Activated T-cell treated with anti-CD3 and anti-CD28 coated beads, Interleukin-2, amount 50 U/mL, for 4 hours (primary cell): ENCODE measurements at places on chromosomes 6 and 20. TPM values are rescaled to one million over a fixed set of nuclear protein-coding genes. Genes with fewer than 3 reads are reported as not detected.

GRCh38 chr6:33116417-33116816, 40.6 kb downstream of the HLA-DPB1 start:
- DNase-seq, result no peak

DNA sequence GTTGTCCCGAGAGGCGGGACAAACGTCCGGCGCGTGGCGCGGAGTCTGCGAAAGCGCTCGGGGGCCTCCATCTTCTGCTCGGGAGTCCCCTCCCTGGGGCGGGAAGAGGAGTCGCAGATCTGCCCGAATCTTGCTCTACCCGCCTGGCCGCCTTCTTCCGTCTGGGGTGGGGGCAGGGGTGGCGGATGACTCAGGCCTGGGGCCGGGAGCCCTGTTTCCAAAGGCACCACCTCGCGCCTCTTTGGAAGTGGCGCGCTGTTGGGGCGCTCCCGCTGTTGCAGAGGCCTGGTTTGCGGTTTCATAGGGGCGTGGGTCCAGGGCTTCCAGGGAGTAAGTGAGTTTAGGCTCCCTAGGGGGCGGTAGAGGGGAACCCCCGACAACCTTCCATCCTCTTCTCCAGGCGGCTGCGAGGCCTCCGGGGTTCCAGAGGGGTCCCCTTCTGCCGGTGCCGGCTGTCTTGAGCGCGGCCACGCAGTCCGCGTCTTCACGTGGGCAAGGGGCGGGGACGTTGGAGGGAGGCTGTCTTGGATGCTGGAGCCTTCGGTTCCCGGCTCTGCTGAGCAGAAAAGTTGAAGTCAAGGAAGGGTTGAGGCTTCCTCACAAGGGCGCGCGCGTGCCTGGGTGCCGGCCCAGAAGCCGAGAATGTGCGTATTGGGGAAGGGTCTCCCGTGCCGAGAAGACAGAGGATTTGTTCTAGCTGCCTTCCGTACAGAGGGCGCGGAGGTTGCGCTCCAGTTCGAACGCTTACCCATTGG, 2.6 kb upstream of the TFAP2C start:
- no peak for DNase-seq

DNA sequence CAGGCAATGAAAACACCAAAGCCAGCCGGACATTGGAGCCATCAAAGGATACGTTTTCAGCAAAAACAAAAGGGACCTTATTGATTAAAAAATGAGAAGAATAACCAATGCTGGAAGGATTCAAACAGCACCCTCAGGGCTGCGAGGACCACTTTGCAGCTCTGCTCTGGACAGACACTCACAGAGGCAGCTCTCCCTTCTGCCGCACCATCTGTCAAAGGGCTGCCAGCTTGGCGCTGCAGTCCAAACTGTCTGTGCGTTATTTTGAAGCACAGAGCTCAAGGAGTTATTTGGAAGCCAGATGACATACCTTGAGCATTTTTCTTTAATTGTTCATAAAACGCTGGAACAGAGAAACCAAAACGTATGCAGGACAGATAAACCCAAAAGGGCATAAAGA, 85.2 kb downstream of the KIF16B start:
- DNase-seq, result no peak

GRCh38 chr6:21831521-21832291, 238.2 kb downstream of the SOX4 start:
- DNase-seq, result no peak

DNA sequence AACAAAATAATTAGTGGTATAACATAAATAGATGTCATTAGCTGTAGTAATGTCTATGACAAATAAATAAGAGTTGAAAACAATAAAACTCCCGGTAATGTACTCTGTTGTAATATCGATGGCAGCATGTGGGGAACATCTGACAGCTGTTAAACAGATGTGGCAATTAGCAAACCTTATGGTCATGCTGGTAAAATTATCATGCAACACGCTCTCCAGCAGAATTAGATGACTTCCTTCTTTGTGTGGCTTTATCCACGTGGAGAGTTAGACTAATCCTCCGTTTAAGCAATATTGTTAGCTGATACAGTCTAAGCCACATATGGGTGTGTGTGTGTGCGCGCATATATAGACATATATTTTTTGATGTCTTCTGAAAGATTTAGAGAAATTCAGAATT, 77.7 kb upstream of the ZFP64 start:
- DNase-seq, result no peak

- no peak for DNase-seq
These were observed 136.1 kb downstream of the INSM1 start for GRCh38 chr20:20503777-20504530.

GRCh38 chr6:169028343-169028742, 225.3 kb downstream of the THBS2 start:
- DNase-seq, result no peak

- DNase-seq, result no peak
These were observed 675.8 kb downstream of the HACE1 start for GRCh38 chr6:104183816-104184435.

- no peak for DNase-seq
These were observed 11.4 kb downstream of the ZC3H12D start for GRCh38 chr6:149473080-149474052.

DNA sequence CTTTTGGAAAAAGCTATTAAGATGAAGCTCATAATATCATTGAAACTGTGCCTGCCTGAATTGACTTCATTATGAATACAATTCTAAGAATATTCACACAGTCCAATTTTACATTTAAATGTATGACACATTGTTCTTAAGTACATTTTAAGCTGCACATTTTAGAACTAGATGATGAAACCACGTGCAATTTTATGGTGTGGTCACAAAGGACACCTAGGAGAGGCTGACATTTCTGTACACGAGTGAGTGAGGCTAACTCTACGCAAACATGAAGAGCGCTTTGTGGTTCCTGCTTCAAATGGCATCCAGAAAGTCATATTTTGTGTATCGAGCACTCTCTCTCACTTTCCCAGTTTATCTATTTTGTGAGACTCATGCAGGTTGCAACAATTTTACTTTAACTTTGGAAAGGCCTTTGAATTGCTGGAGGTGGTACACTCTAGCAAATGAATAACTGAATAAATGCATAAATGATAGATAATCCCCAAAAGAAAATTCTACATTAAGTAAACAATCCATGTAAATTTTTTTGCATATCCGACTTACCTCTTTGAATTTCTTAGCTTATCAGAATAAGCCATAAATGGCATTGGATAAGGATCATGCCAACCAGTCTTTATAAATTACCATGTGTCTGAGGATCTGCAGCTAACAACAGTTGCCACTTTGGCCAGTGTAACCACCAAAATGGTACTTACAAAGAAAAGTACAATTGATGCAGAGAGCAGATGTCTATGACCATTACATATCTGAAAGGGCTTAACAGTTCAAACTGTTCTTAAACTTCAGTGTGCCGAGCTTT, 97.3 kb downstream of the NRSN1 start:
- no peak for DNase-seq

GRCh38 chr20:49965781-49966305, 16.9 kb upstream of the SNAI1 start:
- no peak for DNase-seq

GRCh38 chr6:53273370-53273769, 75.4 kb downstream of the ELOVL5 start:
- no peak for DNase-seq

GRCh38 chr6:37954791-37955190, 135.3 kb downstream of the ZFAND3 start:
- no peak for DNase-seq

DNA sequence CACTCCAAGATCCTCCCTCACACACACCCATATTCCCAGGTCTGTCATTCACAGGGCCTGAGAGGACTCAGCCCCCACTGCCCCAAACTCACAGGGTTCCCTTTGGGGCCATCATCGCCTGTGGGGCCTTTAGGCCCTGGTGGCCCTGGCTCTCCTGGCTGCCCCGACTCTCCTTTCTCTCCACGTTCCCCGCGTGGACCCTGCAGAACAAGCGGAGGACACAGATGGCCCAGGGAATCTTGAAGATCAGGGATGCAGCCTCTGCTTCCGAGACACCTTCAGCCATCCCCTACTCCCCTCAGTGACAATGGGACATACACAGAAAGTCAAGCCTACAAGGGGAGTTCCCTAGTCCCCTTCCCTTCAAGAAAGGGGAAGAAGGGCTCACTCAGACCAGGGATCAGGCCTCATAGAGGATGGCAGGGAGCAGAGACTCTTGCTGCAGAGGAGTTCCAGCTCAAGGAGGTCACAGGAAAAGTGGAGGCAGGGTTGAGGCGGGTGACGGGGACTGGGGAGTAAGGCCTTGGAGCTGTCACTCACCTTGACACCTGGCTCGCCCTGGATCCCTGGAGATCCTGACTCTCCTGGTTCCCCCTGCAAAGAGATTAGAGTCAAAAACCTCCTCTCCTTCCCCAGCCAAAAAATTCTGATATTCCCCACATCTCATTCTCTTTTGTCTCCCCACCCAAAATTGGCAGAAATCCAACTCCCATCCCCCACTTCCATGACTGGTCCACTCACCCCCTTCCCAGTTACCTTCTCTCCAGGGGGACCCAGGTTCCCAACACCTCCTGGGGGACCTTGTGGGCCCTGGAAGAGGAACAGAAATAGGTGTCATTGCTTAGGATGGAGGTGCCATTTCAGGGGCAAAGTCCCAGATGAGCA, 22.7 kb downstream of the COL11A2 start:
- DNase-seq, result no peak

- no peak for DNase-seq
These were observed 2.6 kb downstream of the TOMM6 start for GRCh38 chr6:41790045-41790444.

- DNase-seq, result no peak
These were observed 180.0 kb downstream of the GJA1 start for GRCh38 chr6:121615493-121615892.

- DNase-seq, result no peak
These were observed 382.6 kb downstream of the SMOC2 start for GRCh38 chr6:168823397-168824212.

- DNase-seq, result no peak
These were observed 511 bp upstream of the CLIC1 start for GRCh38 chr6:31736768-31737314.

GRCh38 chr6:72724545-72724944, 102.7 kb downstream of the KCNQ5 start:
- no peak for DNase-seq

- no peak for DNase-seq
These were observed 3.4 kb downstream of the COL9A1 start for GRCh38 chr6:70299456-70299855.

- DNase-seq, result no peak
These were observed 206.3 kb downstream of the QKI start for GRCh38 chr6:163620670-163621330.

DNA sequence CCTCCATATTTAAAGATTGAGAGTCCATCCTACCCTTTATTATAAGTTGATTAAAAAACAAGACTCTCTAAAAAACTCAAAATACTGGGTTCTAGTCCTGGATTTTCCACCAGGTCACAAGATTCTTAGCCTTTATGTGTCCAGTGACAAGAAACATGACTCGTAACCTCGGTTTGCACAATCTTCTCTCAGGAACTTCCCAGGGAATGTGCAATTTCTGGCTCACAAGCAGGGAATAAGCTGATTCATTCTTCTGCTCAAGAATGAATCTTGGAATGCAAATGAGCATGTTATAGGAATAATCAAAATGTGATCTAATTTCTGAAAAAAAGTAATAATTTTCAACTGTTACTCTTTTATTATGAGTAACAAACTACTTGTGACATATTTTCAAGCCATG, 45.1 kb downstream of the OGFRL1 start:
- no peak for DNase-seq

Gene L3MBTL1
- 4.0 TPM for total RNA-seq

Gene OR2J1
- total RNA-seq, result not detected

Gene KCNK5
- 21.3 TPM for total RNA-seq

Gene PAX1
- not detected for total RNA-seq

Gene ZNF341
- total RNA-seq, result 6.0 TPM

Gene CST9L
- not detected for total RNA-seq
